ENCODE measurements at places on chromosomes 11 and 22.

GRCh38 chr11:36540998-36541397 is 26.8 kb upstream of the RAG1 start:
- no peak for DNase-seq

DNA sequence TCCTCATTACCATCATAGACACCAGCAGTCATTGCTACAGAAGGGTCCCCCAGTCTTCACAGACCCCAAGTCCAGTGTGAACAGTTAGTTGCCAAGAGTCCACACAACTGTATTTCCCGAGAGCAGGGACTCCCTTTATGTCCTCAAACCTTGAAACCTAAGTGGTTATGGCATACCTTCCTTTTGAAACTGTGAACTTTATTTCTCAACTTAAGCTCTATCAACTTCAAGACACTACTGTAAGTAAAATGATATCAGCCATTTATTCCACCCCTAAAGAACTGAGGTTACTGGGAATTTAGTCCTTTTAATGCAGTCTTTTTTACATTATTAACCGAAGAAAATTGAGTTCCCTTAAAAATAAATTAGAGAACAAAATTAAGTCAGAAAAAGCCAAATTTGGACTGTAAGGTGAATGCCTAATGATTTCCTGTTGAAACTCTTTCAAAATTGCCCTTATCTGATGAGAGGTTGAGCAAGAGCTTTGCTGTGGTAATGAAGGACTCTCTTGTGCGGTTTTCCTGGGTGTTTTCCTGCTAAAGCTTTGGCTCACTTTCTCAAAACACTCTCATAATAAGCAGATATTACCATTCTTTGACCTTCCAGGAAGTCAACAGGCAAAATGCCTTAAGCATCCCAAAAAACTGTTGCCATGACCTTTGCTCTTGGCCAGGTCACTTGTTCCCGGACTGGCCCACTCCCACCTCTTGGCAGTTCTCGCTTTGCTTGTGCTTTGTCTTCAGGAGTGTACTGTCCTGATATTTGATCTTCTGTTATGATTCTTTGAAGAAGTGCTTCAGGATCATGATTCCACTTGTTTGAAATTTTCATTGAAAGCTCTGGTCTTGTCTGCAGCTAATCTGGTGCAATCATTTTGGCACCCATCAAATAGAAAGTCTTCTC is 765.4 kb upstream of the ANO3 start:
- no peak for DNase-seq

DNA sequence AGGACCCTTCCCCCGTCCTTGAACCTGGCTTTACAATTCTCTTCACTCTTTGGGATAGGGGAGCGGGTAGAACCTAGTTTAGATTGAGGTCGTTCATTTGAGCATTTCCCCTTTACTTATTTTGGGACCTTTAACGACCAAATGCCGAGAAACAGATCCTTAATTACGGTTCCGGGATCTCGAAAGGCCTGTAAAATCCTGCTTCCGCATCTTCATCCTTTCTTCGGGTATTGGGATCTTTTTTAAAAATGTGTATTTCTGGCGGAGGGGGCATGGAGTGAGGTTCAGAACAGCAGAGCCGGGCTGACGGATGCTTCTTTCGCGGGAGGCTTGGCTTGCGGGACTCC is 395 bp upstream of the HIPK3 start:
- no peak for DNase-seq

DNA sequence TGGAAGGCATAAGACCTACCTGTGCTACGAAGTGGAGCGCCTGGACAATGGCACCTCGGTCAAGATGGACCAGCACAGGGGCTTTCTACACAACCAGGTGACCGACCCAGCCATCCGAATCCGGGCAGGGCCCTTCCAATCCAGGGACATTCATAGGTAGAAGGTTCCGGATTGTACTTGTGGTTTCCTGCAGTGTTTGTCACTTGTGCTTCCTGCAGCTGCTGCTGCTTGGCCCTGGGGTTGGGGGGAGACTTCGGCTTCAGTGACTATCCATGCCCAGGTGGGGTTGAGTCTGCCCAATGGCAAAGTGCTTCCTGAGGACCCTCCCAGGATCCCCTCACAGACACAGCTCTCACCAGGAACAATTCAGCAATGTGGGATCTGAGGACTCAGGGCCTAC is 2.2 kb downstream of the APOBEC3A start:
- no peak for DNase-seq

DNA sequence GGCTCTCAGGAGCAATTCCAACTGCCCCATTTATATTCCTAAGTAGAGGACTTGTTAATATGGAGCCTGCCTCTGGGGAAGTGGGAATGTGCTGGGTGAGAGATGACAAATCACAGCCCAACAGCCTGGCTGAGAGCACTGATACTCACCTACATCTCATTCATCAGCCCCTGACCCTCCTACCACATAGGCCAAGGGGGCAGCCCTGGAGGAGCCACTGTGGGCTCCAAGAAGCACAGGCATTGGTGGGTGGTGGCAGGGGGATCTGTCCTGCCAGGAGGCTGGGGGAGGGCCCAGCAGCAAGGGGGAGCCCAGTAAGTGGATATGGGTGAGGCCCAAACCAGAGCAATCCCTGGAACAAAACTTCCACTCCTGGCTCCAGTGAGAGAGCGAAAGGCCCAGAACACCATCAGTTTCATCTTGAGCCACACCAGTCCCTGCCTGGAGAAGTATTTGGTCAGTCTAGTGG is 79.7 kb downstream of the BUD13 start:
- no peak for DNase-seq

DNA sequence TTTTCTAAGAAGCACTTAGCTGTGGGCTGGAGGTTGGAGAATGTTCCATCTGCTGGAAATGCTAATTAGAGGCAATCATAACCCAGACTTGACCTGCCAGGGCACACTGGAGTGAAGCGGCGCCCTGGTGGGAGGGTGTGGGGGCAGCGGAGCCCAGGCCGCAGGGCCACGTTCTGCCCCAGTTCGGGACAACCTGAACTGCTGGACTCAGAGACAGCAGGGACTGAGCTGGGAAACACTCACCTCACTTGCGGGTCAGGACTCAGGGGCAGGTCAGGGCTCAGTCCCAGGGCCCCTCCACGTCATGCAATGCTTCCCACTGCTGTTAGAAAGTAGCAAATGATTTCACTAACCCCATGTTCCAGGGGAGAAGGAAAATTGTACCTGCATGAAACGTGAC is 316.4 kb downstream of the NTM start:
- DNase-seq: no peak

DNA sequence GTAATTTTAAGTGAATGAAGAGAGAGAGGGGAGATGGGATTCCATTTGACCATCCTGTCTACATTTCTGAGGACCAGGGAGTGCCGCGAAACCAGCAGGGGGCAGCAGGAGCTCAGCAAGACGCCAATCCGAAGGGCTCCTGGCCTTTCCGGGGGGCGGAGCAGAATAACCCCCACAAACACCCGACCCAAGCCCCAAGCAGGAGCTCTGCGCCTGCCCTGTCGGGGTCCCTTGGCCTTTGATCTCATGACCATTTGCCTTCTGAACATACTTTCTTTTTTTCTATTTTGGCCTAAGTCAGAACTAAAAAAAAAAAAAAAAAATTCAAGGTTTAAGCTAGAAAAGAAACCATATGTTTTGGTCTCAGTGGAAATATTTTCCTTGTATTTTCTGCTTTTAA is 21.9 kb upstream of the SCN2B start:
- DNase-seq: peak; percentile 82

GRCh38 chr11:78061921-78062311 is 1.7 kb upstream of the THRSP start:
- no peak for DNase-seq

GRCh38 chr11:121886005-121886734 is 229.8 kb downstream of the BLID start:
- no peak for DNase-seq

DNA sequence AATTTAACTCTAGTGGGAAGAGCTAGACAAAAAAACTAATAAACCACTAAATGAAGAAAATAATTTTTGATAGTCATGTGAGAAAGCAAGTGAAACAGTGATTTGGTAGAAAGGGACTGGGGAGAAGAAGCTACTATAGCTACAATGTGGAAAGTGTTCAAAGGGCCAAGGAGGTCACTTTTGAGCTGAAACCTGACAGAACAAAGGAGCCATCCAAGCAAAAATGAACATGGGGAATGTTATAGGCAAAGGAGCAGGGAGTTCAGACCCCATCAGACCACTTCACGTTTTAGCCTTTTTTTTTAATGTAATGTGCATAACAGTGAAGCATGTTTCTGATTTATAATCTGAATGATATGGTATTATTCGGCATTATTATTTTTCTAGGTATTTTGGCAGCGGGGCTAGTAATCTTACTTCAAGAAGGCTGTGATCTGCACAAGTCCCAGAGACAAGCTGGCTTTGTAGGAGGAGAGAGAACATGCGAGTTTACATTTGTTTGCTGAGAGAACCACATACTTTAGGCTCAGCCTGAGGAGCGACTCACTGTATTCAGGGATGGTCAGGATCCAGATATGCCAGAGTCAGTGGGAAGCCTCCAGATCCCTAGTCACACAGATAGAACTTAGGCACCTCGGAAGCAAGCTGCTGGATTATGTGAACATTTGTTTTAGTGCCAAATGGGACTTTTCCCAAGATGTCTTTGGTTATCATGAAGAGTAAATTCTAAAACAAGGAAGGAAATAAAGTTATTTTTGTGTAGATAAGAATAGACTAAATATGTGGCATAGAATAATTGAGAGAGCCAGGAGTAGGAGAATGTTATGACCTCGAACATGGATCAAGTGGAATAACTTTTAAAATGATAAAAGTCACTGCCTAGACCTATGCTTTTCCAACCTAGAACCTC is 118.6 kb downstream of the TRIM44 start:
- no peak for DNase-seq

GRCh38 chr11:46198245-46199240 is 77.3 kb upstream of the PHF21A start:
- DNase-seq: no peak

- DNase-seq: no peak
Measured at GRCh38 chr11:10302359-10302743, 2.5 kb upstream of the ADM start.

GRCh38 chr11:12721816-12722604 is 47.8 kb downstream of the TEAD1 start:
- no peak for DNase-seq

DNA sequence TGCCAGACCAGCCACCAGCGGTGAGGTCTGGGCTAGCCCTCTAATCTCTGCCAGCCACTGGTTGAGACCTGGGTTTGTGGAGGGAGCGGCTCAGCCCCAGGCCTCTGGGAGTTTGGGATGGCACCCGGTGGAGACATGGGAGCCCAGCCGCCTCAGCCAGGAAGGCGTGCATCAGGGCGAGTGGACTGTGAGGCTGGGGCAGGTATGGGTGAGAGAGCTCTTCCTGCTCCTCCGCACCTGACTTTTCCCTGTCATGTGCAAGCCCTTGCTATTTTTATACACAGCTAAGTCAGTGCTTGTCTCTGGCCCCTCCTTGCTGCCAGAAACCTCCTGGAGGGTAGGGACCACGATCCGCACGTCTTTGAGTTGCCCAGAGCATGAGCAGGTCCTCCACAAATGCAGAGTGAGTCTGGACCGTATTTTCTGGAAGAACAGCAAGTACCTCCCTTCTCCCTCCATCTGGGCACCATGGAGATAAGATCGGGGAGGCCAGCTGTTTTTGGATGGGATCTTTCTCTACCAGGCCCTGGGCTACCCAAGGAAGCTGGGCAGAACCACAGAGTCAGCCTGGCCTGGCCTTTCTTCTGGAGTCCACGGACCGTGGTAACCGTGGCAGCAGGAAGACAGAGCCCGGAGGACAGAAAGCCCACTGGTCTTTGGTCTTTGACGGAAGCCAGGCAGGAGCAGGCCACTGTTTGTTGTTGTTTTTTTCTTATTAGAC is 53.3 kb downstream of the IGLL1 start:
- no peak for DNase-seq

Data from activated CD8-positive, alpha-beta memory T cell treated with anti-CD3 and anti-CD28 coated beads for 1 hour (primary cell).